CD4-positive, alpha-beta T cell (primary cell): ENCODE measurements at places on chromosomes 1 and 21.

DNA sequence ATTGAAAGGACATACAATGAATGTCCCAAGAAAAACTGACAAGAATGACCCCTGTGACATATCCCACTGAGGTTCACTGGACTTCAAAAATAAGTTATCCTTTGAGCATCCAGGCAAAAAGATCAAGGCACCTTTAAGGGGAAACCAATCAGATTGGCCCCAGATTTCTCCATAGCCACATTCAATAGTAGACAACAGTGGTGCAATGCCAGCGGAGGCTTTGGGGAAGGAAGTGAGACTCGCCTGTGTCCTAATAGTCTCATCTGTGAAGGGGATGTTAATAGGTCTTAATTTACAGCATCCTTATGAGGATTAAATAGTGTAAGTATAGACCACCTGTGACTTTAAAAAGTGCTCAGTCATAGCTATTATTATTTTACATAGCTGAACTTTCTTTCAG lies 21.5 kb downstream of the RPL5 start:
- DNase-seq, result no peak

GRCh38 chr1:228216371-228217320 lies 8.8 kb downstream of the OBSCN start:
- no peak for DNase-seq

DNA sequence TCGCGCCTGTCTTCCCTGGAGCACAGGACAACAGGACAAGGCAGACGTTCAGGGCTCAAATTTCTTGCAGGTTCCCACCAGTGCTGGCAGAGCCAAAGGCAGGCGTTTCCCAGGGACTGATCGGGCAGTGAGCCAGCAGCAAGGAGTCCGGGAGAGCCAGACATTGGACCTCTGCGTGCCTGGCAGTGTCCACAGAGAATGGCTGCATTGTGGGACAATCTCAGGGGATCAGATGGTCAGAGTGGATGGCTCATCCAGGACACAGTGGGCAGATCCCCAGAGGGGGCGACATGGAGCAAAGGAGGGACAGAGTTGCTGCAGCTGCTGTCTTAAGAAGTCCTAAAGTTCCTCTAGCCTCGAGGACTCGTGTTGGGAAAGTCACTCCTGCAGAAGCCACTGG lies 4.6 kb downstream of the TMEM63A start:
- DNase-seq, result no peak

GRCh38 chr1:244236721-244237120 lies 185.6 kb downstream of the ZBTB18 start:
- no peak for DNase-seq

DNA sequence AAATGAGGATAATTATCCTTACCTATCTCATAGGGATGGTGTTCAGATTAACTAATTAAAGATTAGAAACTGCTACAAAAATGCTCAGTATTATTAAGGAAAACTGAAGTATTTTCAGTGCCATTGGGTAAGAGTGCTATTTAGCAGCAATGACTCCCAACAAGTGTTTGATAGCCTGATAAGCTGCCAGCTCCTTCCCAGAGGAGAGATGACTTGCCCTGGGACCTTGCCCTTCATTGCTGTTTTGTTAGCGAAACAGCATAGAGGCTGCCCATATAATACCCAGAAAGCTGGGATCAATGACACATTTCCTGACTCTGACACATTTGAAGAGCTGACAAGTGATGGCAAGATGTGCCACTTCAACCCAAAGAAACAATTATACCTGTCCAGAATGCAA lies 592.2 kb downstream of the ADGRL2 start:
- DNase-seq, result no peak

DNA sequence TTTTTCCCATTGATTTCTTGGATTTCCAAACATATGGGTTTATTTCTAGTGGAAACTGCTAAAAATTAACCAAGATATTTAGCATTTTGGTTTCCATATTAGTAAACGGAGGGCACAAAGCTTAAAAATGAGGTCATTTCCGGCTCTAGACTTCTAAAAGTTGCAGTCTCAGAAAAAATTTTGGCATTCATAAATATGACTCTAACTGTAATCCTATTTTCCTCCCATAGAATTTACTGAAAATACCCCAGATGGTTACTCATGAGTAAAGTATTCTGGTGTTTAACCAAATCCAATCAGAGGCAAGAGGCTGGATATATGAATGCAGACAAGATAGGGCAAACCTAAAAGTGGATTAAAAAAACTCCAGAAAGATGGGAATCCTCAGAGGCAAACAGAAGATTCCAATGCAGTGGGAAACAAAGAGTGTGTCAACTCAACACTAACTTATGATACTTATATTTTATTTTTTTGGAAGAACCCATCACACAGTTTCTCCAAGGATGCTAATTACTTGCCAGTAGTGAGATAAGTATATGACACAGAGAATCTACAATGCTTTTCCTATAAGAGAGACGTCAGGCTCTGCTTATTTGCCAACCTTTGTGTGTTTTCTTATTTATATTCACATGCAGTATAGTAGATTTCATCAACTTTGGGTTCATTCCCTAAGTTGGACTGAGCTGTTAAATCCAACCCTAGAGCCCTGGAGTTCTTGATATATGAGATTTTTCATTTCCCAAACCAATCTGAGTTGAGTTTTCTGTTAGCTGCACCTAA lies 90.1 kb upstream of the BCL10 start:
- no peak for DNase-seq

DNA sequence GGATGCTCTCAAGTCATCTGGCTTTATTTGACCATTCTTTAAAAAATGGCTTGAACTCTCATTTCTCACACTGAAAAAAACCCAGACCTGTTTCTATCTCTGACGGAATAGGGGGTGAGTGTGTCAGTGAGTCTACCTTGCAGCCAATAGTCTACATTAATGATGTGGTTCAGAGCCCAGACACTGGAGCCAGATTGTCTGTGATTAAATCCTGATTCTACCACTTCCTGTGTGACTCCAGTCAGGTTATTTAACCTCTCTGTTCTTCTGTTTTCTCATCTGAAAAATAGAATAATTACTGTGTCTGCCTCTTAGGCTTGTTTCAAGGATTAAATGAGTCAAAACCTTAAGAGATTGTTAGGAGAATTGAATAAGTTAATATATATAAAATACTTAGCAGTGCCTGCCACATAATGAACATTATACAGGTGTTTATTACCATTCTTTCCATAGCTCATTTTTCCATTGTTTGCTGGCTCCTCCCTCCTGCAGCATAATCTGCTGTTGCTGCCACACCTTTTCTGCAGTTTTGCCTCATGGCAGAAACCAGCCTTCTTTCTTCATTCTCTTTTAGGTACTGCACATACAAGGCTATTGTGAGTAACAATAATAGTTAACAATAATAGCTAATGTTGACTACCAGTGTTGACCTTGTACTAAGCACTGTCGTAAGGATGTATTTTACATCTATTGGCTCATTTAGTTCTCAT lies 157.6 kb upstream of the IVNS1ABP start:
- no peak for DNase-seq

DNA sequence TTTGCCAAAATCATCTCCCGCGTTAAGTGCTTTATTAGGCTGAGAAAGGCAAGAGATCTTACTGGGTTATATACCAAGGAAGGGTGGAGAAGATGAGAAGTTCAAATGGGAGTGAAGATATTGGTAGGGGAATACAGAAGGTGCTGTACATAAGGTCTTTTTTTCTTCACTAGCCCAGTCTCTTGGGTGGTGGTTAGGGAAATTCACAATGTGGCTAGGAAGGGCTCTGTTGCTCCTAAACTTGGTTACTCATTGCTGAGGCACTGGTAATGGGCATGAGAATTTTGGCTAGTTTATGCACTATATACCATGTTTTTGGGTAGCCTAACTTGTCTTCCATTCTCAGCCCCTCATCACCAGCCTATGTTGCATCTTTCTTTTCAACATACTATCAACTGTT lies 50.6 kb downstream of the LHX4 start:
- no peak for DNase-seq
